ENCODE measurements at places on chromosomes 3 and 15.

DNA sequence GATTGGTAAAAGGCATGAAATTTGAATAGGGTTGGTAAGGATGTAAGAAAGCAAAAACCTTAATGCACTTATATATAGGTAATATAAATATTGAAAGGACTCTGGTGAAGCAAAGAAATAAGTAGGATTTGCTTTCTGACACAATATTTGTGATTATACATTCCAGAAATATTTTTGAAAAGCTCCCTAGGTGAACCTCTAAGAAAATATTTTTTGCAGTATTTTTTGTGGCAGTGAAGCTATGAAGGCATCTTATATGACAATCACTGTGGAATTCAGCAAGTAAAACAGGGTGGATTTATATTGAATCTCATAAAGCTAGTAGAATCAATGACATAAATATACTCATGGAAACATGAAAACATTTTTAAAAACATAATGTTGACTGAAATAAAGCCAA lies 119.6 kb upstream of the EPHA3 start:
- DNase-seq = no peak

DNA sequence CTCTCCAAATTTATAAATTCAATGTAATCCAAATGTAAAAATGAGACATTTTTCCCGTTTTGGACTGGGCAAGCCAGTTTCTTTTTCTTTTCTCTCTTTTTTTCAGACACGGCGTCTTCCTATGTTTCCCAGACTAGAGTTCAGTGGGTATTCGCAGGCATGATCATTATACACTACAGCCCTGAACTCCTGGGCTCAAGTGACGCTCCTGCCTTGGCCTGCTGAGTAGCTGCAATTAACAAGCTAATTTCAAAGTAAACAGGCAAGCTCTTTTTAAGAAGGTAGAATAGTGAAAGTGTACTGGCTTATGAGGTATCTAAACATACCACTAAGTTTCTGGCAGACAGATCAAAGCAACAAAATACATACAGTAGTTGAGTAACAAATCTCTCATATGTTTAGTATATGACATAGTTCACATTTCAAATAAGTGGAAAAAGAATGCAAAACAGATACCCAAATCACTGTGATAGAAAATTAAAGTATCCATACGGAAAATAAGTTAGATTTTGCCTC lies 13.5 kb downstream of the HIGD1A start:
- DNase-seq = no peak

DNA sequence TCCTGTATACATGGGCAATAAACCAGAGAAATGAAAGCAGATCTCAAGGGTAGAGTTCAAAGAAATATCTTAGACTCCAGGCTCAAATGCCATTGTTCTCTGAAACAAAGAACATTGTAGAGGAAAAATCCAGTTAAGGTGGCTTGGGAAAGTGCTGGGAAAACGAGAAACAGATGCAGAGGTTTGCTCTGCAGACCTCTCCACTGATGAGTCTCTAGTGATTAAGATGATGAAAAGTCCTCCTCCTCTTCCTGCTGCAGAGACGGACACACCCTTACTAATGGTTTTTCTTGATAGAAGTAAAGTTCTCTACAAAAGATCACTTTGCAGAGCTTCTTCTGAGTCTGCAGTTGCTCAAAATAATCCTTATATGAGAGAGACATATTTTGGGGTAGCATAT lies 264.7 kb downstream of the GABRG3 start:
- no peak for DNase-seq

DNA sequence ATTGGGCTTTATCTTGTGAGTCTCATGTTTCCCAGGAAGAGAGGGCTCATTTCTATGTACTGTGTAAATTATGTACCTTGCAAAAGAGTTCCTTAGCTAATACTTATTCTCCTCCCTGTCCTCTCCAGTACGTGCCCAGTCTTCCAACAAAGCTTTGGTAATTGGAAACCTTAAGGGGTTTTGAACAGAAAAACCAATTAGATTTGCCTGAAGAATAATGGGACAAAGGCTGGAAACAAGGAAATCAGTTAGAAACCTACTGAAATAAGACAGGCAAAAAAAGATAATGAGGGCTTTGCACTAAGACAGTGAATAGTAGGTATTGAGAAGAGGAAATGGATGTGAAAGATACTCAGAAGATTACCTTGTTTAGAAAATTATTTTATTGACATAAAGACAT lies 82.5 kb downstream of the SPRED1 start:
- DNase-seq = no peak

- DNase-seq = no peak
Observed at GRCh38 chr3:147298511-147298982, 107.8 kb downstream of the ZIC4 start.

- DNase-seq = no peak
Observed at GRCh38 chr15:94412979-94413746, 181.8 kb downstream of the MCTP2 start.

GRCh38 chr3:111585217-111585616 lies 9.9 kb downstream of the ZBED2 start:
- DNase-seq = no peak

DNA sequence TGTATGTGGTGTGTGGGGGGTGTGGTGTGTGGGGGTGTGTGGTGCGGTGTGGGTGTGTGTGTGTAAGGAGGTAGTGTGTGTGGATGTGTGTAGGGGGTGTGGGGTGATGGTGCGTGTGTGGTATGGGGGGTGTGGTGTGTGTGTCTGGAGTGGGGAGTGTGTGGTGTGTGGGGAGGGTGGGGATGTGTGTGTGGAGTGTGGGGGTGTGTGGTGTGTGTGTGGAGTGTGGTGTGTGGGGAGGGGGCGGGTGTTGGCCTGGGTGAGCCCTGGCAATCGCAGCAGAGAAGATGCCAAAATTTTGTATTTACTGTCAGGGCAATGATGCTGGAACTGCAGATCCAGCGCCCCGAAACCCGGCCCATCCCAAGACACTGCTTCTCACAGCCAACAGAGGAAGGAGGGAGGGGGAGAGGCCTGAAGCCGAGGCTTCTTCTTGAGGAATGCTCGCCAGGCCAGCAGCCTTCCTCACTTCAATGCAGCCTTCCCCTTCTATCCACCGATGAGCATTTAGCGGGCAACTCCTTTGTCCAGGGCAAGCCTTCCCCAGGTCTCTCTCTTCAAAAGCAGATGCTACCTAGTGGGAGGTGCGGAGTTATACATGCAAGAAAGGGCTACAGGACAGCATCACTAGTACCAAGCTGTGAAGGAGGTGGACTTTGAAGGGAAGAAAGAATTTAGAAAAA lies 11.9 kb upstream of the SRP14 start:
- DNase-seq = no peak

- no peak for DNase-seq
Observed at GRCh38 chr3:43950775-43951174, 260.0 kb downstream of the ABHD5 start.

- no peak for DNase-seq
Observed at GRCh38 chr3:184160456-184160855, 5.3 kb downstream of the DVL3 start.

DNA sequence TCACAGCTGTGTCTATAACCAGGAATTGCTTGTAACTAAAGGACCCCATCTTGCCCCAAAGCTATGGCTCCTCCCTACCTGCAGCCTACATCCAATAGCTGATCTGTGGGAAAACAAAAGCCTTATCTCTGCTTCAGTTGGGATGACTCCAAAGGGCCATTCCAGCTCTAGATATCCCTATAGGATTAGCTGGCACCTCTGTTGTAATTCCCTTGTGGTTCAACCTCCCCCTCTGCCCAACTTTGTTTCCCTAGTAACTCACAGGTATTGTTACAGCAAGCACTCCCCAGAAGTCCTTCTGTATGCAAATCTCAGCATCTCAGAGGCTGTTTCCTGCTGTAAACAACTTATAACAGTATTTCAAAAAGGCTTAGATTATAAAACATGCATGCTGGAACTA lies 478.6 kb downstream of the AGBL1 start:
- DNase-seq = no peak

DNA sequence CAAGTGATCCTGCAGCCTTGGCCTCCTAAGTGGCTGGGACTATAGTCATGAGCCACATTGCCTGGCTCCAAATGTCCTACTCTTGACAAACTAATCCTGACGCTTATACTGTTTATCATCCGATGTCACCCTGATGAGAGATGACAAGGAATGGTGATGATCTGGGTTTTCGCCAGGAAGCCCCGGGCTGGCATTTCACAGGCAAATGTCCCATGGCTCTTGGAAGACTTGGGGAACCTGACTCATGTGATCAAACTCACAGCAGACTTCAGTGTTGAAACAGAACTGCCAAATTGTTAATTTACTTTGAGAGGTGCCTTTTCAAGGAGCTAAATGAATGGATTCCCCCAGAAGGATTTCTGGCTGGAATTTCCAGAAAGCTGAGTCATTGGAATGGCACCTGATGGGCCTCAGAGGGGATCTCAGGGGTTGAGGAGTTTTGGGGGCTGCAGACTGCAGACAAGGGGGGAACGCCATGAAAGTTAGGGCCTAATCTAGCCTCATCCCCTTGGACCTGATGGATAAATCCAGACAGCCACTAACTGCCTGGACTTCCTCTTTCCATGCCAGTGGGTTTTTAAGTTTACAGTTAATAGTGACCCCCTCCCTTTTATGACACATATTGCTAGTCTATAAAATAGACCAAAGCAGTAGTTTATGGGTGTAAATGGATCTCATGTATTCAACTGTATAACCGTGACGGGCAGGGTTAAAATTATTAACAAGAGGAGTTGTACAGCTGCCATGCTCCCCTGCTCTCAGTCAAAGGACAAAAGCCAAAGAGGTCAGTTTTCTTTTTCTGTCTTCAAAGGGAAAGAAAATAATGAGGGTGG lies 146.6 kb downstream of the CHSY1 start:
- no peak for DNase-seq
